AG09319 (cell line): ENCODE measurements at places on chromosomes 12 and 14.

GRCh38 chr14:31536201-31536960, 24.8 kb upstream of the NUBPL start:
- DNase-seq = no peak

- no peak for DNase-seq
Measured at GRCh38 chr12:4261655-4262054, 11.9 kb upstream of the CCND2 start.

DNA sequence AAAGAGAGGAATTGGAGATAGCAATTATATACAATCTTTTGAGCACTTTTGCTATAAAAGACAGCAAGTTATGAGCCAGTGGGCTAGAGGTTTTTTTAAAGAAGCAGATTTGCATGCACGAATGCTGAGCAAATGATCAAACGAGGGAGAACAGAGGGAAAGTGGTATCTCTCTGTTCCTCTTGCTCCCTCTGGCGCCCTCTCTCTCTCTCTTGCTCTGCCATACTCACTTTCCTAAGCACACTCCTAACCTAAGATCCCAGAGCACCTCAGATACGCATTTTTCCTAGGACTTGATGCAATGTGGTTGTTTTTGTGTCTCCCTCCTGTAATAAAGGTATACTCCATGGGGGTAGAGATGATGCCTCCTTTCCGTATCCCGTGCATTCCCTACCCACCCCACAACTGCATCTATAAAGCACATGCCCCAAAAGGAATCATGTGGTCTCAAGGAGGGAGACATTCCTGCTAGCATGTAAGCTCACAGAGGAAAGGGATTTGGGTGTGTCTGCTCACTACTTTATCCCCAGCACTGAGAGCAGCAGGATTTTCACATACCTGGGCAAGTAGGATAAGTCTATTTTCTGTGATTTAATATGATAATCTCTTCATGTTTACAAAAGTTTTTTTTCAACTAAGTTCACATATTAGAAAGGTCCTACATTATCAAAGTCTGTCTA, 270.2 kb downstream of the SSPN start:
- DNase-seq = no peak

GRCh38 chr12:124554429-124555029, 12.9 kb downstream of the NCOR2 start:
- DNase-seq = no peak

GRCh38 chr12:20269337-20270067, 98.8 kb upstream of the PDE3A start:
- DNase-seq = no peak

DNA sequence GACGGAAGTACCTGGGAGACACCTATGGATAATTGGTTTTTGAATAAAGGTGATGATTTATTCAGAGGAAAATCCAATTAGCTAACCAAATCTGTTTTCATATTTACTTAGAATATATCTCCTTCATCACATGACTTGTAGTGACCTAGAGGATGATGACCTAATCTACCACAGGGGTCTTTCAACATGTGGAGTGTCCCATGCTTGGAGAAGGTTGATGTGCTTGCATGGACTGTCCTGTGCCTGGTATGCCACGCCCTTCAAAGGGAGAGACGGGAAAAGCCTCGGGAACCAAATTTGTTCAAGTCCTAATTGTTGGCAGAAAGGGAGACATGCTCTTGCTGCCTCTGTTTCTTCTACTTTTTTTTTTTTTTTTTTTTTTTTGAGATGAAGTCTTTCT, 11.8 kb upstream of the PAPLN start:
- no peak for DNase-seq

- no peak for DNase-seq
Measured at GRCh38 chr12:49058366-49059044, 2.1 kb downstream of the KMT2D start.

DNA sequence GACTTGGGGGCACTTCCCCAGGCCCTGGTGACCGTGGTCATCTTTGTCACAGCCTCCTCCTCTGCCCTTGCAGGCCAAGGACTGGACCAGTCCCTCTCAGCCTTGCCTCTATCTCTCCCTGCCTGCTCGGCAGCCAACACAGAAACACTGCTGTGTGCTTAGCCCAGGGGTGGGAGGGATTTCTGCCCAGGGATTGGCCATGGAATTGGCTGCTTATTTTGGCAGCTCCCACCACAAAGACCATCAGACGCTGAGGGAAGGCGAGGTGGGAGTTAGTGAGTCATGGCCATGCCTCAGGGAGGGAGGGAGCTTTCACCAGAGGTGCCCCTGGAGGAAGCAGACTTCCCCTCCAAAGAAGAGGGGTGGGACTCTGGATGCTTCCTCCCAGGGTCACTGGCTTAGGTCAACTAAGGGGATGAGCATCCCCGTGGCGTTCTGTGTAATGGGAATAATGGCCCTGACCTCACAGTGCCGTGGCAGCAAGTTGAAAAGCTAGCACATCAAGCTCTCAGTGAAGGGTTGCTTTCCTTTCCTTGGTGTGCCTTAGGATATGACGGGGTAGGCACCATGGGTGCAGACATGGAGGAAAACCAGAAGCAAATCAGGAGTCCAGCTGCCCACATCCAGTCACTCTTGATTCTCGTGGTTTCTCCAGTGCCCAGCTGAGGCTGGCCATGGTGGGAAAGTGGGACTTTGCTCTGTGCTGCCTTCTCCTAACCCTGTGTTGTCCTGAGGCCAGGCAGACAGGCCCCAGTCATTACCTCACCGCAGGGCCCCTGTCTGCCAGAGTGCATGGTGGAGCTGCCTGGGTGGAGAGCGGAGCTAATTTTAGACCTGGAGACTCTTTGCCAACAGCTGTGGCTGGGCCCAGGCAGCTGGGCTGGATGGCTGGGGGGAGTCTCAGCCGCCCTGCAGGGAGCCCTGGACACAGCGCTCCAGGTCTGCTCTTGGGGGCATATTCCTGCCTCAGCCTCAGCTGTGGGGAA, 21.4 kb downstream of the B4GALNT3 start:
- no peak for DNase-seq

DNA sequence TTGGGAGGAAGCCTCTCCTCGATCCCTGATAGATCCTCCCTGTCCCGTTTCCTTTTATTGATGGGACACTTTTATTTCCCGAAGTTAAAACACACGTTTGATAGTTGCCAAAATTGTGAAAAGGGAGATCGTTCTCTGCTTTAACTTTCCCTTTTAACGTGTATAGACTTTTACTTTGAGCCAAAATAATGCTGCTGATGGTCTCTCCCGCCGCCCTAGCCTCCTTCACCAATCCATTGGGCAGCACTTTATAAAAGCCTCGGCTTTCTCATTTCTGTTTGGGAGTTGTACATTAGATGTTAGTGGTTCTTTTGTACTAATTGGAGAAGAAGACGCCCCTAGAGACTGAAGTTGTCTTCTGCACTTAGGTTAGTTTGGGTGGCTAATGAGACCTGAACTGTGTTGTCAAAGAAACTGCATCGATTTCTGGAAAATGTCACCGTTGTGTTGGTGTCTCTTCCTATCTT, 1.4 kb downstream of the TMTC2 start:
- DNase-seq = no peak

DNA sequence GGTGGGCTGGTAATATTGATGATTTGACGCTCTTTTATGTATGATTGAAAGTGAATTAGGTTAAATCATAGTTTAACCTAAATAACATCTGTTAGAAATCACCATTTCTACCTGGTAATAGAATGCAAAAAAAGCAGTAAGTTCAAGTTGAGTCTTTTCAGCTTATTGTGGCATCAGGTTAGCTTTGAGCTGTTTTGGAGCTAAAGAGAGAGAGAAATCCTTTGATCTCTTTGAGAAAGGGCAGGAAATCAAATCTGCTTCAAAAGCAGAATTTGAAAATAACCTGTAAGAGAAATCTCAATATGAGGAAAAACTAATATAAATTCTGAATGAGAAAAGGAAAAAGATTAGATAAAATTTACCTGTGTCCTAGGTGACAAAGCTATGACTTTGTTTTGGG, 62.2 kb downstream of the CKB start:
- DNase-seq = no peak

DNA sequence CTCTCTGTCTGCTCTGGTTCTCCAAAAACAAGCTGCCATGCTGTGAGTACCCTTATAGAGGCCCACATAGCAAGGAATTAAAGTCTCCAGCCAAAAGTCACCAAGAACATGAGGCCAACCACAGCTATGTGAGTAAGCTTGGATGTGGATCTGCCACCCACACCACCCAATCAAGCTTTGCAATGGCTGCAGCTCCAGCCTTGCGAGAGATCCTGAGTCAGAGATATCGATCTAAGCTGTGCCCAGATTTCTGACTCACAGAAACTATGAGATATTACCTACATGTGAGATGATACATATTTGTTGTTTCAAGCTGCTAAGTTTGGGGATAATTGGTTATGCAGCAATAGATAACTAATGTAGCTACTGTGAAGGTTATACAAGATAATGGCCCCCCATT, 15.5 kb upstream of the TMEM233 start:
- no peak for DNase-seq

GRCh38 chr14:68911594-68912227, 67.4 kb downstream of the ACTN1 start:
- peak; percentile 49 for DNase-seq

DNA sequence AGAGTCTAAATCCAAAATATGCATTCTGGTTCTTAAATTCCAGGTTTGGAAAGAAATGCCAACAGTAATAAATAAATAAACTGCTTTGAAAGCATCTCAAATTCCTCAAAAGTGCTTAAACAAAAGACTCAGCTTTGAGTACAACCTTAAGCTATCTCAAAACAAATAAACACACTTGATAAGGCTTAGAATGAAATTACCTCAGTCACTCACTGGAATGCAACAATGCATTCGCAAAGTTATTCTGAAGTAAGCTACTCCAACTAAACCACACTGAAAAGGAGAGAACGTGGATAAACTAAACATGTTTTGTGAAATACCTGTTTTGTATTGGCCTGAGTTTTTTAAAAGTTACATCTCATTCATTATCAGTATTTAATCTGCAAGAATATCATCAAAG, 1.2 kb downstream of the SPTSSA start:
- no peak for DNase-seq
